ENCODE measurements at places on chromosomes 12 and 14.

DNA sequence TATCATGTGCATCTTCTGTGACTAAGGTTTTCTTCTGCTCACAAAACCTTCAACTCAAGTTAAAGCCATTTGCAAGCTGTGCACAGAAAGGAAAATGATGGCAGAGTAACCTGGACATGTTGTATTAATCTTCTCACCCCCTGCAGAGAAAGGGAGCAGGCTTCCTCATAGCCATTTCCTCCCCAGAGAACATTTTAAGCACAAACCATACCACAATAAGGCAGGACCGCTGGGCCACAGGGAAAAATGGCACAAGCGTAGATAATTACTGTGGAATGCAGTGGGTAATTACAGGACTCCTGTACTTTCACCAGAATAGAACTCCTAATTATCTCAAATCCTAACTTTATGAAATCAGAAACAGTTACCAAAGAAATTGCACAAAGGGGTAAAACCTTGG lies 215.7 kb downstream of the KIF21A start:
- no peak for DNase-seq

DNA sequence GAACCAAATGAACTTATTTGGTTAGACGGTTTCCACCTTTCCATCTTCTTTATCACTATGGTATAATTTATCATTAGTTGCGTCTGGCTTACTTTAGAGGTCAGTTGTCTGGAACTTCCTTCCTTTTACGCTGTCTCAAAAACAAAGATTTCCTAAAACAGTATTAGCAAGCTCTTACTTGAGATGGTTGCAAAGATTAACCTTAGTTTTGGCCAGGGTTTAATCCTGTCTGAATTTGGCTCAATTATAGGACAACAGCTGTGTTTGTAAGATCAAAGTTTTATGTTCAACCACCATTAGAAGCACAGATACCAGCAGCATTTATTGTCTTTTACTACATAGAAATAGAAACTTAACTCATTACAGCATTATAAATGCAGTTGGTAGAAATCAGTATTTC lies 7.9 kb upstream of the WASHC3 start:
- no peak for DNase-seq

GRCh38 chr14:22380571-22381407 lies 208.2 kb downstream of the DAD1 start:
- no peak for DNase-seq

DNA sequence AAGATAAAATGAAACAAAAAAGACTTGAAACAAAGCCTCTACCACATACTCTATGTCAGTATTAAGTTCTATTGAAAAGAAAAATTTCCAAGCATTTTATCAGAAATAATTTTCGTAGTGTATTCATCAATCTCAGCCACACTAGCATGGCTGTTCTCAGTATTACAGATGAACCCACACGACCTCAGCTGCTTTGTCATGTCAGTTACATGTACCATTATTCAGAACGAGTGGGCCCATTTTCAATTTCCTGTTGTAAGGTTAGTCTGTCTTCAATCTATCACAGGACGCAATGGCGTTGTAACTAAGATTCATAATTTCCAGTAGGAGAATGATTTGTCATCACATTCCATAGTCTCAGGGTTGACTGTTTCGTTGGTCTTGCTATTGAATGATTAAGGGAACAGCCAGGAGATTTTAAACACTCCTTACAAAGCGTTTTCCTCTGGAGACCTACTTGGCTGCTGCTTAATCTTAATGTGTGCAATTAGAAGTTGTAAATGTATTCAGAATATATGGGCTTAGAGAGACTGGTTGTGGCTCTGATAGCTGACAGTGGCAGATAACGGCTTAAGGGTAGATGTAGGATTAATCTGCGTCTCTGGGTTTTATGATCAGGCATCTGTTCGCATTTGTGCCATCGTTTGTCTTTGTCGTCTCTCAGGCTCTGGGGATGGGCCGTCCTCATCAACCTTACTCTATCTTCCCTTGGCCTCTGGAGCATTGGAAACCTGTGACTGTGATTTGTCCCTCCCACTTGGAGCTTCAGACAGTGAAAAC lies 65.4 kb downstream of the GLT1D1 start:
- no peak for DNase-seq

GRCh38 chr14:34983148-34983760 lies 462 bp downstream of the SRP54 start:
- no peak for DNase-seq

- DNase-seq, result no peak
These were observed 11.3 kb downstream of the TMEM179 start for GRCh38 chr14:104593241-104593701.

GRCh38 chr12:45314770-45315169 lies 98.9 kb downstream of the ANO6 start:
- DNase-seq, result no peak

DNA sequence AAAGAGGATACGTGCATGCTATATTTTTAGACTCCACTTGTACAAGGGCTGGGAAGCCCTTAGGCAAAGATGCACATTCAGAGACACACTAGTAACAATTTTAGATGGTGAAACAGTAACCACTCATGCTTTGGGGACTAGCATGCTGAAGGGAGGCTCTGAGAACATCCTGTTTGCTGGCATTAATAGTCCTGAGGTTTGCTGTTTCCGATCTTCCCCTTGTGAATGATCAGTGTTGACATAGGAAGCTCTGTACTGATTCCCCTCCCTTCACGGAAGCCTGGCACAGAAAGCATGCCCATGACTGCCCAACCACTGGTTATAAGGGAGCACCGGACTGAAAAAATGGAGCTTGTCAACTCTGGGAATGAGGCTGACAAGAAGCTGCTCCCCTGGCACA lies 164.6 kb downstream of the GCH1 start:
- DNase-seq, result no peak

DNA sequence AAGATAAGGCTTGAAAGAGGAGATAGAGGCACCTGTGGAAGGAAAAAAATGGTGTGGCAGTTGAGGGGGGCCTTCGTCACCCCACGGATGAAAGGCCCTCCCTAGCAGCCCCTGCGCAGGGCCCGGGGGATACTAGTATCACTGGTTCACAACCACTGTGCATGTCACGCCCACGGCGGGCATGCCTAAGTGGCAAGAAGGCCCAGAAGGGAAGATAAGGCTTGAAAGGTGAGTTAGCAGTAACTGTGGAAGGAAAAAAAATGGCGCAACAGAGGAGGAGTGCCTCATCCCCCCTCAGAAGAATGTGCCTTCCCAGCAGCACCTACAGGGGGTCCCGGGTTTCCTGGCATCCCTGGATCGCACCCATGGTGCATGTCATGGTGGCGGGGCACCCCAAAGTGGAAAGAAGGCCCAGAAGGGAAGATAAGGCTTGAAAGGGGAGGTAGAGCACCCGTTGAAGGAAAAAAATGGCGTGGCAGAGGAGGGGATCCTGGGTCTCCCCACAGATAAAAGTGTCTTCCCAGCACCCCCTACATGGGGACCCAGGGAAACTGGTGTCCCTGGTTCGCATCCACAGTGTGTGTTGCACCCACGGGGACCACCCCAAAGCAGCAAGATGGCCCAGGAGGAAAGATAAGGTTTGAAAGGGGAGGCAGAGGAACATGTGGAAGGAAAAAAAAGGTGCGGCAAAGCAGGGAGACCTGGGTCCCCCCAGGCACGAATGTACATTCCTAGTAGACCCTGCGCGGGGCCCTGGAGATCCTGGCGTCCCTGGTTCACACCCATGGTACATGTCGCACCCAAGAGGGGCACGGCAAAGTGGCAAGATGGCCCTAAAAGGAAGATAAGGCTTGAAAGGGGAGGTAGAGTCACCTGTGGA lies 279.2 kb downstream of the ALG10 start:
- DNase-seq, result no peak

- DNase-seq, result no peak
These were observed 512 bp downstream of the ACTR10 start for GRCh38 chr14:58200480-58200841.

DNA sequence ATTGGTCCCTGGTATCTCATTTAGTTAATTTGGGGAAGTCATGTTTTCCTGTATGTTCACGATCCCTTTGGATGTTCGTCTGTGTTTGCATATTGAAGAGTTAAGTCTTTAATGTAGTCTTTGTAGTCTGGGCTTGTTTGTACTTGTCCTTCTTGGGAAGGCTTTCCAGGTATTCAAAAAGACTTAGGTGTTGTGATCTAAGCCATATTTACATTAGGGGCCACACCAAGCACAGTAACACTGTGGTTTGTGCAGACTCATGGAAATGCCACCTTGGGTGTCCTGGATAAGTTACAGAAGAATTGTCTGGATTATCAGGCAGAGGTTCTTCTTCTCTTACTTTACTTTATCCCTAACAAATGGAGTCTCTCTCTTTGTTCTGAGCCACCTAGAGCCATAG lies 380.3 kb downstream of the CCER1 start:
- DNase-seq, result no peak

GRCh38 chr12:122501489-122501989 lies 807 bp upstream of the ZCCHC8 start:
- no peak for DNase-seq

GRCh38 chr12:69337311-69338090 lies 10.7 kb upstream of the LYZ start:
- no peak for DNase-seq

GRCh38 chr12:89935850-89936249 lies 227.2 kb upstream of the ATP2B1 start:
- no peak for DNase-seq

- DNase-seq, result no peak
These were observed 80.1 kb downstream of the C12orf42 start for GRCh38 chr12:103415681-103416080.

- DNase-seq, result no peak
These were observed 3.3 kb downstream of the EEF1AKMT3 start for GRCh38 chr12:57775563-57776246.

GRCh38 chr12:52331833-52332232 lies 10.6 kb upstream of the KRT83 start:
- no peak for DNase-seq

DNA sequence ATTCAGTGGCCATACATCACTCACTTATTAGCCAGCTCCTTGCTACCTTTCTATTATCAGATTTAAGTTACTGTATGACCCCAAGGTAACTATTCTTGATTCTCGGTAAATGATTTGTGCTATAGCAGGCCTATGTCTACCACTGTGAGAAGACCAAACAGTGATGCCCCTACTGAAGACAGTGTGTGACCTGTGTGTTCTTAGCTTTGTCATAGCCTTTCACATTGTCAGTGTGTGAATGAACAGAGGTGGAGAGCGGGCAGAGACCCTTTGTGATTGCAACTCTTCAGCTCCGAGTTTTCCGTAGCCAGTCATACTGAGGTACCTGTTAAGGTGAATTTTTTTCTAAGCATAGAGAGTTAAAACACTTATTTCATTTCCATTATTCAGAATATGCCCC lies 294.0 kb downstream of the LRFN5 start:
- DNase-seq, result no peak

DNA sequence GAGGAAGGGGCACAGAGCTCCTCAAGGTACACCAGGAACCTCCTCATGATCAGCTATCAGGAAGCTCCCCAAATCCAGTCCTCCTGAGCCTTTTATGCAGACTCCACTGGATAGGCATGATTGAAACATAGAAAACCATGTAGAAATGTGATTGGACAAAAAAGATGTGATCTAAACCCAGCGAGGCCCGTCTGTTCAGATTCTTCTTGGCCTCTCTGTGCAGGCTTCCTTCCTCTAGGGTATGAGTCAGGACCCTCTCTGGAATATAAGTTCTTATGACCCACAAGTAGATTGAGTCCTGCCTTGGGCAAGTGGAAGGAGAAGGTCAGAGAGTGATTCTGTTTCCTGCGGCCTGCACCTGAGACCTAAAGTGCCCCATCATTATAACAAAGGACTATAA lies 166.3 kb downstream of the PHLDA1 start:
- no peak for DNase-seq

DNA sequence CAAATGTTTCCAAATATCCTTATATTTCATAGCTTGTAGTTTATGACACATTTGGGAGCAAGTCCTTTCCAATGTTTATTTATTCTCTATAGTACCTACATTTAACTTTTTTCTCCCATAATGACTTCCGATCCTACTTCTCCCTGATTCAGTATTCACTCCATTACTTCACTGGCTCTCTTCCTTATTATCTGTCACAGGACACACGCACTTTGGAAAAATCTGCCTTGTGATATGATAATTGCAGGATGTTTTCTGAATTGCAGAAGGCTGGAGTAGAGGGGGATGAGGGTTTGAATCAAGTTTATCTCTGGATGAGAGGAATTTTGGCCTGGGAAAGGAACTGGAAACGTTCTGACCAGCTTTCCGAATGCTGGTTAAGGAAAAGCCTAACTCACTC lies 75.0 kb downstream of the HMGA2 start:
- DNase-seq, result no peak

DNA sequence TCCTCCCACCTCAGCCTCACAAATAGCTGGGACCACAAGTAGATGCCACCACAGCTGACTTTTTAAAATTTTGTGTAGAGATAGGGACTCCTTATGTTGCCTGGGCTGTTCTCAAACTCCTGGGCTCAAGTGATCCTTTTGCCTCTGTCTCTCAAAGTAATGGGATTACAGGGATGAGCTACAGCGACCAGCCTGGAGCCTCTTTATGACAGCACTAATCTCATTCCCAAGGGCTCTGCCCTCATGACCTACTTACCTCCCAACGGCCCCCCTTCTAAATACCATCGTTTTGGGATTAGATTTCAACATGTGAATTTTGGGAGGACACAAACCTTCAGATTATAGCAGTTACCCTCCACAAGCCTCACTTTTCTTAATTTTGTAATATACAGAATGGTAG lies 150.6 kb upstream of the FUT8 start:
- DNase-seq, result no peak

GRCh38 chr14:95063391-95063790 lies 93.9 kb downstream of the DICER1 start:
- no peak for DNase-seq

DNA sequence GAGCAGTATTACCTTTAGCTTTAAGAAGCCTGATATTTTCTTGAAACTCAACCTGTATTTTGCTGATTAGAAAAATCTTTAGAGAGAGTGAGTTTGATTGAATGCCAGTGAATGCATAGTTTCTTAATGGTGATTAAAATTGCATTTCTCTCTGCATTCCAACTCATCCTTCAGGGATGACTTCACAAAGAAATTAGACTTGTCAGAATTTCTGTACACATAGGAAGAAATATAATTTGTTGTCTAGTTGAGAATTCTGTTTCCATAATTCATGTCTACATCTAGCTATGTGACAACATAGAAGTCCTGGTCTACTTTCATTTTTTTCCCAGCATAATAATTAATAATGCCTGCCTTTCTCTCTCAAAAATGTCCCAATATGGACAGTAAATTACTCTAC lies 136.6 kb downstream of the OTOGL start:
- no peak for DNase-seq

DNA sequence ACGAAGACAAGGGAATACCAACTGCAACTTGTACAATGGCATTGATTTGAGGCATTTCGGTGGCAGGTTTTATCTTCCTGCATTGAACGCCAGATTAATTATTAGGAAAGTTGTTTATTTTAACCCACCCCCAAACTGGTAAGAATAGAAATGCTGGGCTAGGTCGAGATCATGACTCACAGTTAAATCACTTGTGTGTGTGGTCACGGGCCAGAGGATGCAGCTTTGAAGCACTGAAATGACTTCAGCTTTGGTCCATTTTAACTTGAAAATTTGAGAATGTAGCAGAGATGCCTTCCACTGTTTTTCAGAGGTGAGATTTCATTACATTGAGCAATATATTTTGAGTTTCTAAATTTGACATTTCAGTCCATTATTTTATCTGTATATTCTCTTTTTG lies 23.6 kb upstream of the KCNH3 start:
- DNase-seq, result no peak
